ENCODE measurements at places on chromosomes 6 and 20. TPM values are rescaled to one million over a fixed set of nuclear protein-coding genes. Genes with fewer than 3 reads are reported as not detected.

GRCh38 chr6:80256691-80257090 is 150.2 kb downstream of the BCKDHB start:
- DNase-seq = no peak

Gene PLG
- total RNA-seq = not detected

DNA sequence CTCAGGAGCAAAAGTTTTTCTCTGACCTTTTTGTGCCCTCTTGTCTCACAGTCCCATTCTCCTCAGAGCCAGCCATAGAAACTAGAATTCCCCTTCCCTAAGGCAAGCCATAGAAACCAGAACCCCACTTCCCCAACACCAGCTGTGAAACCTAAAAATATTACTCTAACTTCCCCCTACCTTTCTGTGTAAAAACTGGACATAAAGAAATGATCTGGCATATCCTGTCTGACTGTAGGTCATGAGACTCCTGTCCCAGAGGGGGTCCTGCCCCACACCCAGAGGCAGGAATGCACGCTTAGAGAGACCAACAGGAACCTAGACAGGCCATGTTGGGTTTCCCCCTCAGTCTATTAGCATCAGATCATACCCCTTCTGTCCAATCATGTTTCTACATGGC is 140.6 kb upstream of the SLC22A16 start:
- no peak for DNase-seq

- DNase-seq = no peak
Observed at GRCh38 chr6:87950614-87951013, 97.0 kb upstream of the SPACA1 start.

Gene BHLHE23
- not detected for total RNA-seq

Gene PLEKHG1
- not detected for total RNA-seq

DNA sequence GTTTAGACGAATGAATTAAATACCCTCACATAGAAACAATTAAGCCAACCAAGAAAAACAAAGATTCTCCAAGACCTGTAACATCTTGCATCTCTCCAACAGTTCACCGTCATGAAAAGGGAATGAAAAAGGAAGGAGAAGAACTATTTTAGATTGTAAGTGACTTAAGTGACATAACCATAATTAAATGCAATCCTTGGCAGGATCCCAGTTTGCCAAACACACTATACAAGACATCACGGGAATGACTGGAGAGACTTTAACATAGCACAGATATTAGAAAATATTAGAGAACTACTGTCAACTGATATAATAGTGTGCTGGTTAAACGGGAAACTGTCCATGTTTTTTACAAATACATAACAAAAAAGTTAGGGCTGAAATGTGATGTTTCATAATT is 22.2 kb downstream of the EPB41L2 start:
- DNase-seq = no peak

DNA sequence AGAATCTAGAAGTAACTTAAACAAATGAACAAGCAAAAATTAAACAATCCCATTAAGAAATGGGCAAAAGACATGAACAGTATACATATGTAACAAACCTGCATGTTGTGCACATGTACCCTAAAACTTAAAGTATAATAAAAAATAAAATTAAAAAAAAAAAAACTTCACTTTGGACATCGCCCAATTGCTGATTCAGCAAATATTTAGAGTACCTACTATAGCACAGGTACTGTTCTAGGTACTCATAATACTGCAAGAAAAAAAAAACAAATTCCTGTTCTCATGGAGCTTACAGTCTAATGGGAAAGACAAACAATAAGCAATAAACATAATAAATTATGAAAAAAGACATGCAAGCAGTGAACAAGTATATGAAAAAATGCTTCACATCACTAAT is 501.5 kb upstream of the HS3ST5 start:
- no peak for DNase-seq

GRCh38 chr6:156943166-156943565 is 166.0 kb downstream of the ARID1B start:
- DNase-seq = peak; percentile 71

DNA sequence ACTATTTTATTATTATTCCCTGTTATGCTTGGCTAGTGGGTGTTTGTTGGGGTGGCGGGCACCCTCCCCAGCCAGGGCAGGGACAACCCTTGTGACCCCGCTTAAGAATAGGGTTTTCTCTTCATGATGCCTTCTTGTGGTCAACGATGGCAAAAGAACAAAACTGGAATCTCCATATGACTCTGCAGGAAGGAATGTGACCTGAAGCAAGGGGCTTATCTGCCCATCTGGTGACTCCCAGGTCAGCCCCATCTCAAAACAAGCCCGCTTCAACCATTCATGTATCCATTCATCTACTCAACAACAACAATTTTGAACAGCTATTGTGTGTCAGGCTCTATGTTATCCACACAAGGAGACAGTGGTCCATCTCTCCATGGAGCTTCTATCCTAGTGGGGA is 30.9 kb upstream of the TGM6 start:
- peak; percentile 90 for DNase-seq

Gene BPHL
- 19.7 TPM for total RNA-seq

- DNase-seq = peak; percentile 85
Observed at GRCh38 chr6:24313251-24314141, 44.4 kb downstream of the DCDC2 start.

DNA sequence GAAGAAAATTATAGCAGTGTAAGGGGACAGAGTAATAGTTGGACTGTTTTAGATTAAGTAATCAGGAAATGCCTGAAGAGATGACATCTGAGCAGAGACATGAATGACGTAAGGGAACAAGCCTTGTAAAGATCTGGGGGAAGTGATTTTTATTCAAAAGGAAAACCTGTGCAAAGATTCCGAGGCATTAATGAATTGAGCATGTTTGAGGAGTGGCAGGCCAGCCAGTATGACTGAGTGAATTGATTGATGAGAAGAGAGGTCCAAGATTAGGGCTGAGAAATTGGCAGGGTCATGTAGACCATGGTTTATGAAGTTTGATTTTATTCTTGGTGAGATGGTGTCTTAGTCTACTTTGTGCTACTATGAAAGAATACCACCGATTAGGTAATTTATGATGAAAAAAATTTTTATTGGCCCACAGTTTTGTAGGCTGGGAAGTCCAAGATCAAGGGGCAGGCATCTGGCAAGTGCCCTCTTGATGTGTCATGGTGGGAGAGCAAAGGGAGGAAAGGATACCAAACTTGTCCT is 95.1 kb downstream of the LIN28B start:
- DNase-seq = peak; percentile 33

Gene ID1
- total RNA-seq = 1,771 TPM

GRCh38 chr20:8043687-8044282 is 24.2 kb upstream of the TMX4 start:
- peak; percentile 55 for DNase-seq

GRCh38 chr6:130216620-130217019 is 6.1 kb downstream of the SAMD3 start:
- DNase-seq = no peak

Gene C4A
- 5.6 TPM for total RNA-seq

DNA sequence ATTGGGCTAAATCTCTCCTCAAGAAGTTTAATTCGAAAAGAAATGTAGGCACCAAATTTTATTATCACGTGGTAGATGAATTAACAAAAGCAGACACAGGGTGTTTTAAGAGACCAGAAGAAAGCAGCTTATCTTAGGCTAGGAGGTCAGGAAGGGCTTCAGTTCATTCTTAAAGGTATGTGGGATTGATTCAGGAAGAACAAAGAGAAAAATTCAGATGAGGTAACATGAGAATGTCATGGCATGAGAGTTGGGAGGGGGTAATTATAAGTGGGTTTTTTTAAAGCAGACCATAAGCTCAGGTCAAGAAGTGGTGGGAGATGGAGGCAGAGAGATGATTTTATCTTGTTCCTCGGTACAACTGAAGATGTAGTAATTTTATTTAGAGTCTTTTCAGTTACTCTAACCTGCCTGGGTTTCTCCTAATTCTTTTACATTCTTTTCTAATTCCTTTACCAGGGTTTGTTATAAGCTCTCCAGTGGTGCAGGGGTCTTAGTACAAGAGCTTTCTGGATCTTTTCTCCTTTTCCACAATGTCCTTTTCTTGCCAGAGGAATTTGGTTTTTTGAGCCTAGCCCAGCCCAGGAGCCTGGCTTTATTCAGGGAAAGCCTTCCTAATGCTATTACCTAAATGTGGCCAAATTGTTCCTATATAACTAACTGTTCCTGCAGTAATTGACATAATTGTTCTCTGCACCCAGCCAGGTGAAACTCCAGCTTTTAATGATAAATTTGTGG is 474.1 kb upstream of the BTBD3 start:
- DNase-seq = no peak

GRCh38 chr6:138194287-138194686 is 24.0 kb downstream of the PBOV1 start:
- DNase-seq = no peak

DNA sequence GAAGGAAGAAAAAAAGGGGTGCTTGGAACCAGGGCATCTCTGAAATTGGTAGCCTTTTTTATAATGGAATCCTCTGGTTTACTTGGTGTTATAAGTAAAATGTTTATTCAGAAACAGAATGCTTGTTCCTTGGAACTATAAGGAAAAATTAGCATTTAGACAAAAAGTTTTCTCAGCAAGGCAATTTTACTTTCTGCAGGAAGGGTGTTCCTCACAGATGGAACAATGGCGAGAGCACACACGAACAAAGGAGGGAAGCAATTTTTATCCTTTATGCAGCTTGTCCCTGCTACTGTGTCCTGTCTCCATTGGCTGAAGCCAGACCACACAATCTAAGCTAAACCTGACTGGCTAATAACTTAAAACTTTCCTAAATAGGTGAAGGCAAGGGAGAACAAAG is 22.7 kb upstream of the FANCE start:
- no peak for DNase-seq

DNA sequence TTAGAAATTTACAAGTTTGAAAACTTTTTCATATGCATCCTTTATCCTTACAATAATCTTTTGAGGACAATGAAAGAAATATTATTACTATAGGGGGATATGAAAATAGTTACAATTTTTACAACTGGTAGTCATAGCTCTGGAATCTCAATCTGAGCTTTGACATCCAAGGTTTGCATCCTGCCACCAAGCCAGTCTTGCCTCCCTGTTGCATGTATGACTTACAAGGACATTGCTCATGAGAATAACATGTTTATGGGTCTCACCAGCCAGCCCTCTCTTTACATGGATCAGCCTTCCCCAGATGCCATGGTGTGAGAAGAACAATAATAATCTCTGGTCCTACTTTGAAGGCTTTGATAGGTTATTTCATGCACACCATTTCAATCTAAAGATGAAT is 67.5 kb downstream of the THEMIS start:
- no peak for DNase-seq

DNA sequence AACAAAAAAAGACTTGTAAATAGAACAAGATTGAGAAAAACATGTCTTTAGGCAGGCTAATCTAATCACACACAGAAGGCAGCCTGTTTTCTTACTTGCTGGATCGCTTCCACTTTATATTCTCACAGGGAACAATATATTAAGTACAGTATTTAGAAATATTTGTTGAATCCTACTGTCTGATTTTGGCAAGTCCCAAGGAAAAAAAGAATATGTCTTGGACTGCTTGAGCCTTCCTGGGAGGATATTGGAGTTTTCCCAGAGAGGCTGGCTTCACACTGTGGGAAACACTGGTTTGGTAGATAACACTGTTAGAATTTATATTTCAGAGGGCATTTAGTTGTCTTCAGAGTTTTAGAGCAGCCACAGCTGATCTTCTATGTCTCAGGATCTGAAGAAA is 229.7 kb downstream of the PRL start:
- no peak for DNase-seq

Gene CST7
- 4.2 TPM for total RNA-seq

DNA sequence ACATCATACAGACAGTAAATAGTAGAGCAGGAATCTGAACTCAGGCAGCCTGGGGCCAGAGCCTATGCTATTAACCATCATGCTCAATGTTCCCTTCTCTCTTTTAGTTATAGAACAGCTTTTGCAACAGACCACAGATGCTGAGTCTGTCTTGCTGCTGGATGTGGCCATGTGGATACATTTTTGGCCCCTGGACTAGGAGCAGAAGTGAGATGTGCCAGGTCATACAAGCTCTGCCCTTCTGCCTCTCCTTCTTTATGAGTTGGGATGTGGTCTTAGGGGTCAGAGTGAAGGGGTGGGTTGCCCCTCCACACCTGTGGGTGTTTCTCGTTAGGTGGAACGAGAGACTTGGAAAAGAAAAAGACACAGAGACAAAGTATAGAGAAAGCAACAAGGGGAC is 14.6 kb upstream of the AARS2 start:
- no peak for DNase-seq

GRCh38 chr20:64021124-64021975 is 14.6 kb upstream of the C20orf204 start:
- DNase-seq = no peak

DNA sequence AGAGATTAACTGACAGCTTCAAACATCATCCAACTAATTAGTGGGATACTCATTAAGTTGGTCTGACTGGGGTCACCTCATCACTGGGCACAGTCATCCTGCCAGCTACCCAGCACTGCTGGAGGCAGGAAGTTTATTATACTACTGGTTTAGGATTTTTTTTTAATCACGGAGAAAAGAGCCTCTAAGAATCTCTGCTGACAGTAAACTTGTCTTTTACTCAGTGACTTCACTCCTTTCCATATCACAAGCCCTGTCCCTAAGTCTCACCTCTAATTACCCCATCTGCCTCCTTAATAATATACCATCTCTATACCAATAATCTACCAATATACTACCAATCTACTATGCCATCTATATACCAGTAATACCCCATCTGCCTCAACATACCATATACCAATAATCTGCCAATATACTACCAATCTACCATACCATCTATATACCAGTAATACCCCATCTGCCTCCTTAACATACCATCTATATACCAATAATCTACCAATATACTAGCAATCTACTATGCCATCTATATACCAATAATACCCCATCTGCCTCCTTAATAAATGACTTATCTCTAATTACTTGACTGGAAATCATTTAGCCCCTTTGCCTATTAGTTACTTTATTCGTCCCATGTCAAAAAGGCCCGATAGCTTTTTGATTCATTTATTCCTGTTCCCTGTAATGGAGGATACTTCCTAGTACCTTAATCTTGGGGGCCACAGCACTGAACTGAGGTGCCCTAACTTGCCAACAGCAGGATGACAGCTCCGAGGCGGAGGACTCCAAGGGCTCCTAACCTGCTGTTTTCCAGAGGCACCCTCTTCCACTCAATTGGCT is 5.0 kb downstream of the ATP5F1E start:
- no peak for DNase-seq

GRCh38 chr6:23633996-23634395 is 492.0 kb upstream of the NRSN1 start:
- DNase-seq = no peak

Gene LHFPL5
- total RNA-seq = not detected

GRCh38 chr20:14414560-14414959 is 77.1 kb upstream of the FLRT3 start:
- no peak for DNase-seq

Gene MROH8
- 2.1 TPM for total RNA-seq

- DNase-seq = no peak
Observed at GRCh38 chr20:3674447-3674846, 7.4 kb downstream of the ADAM33 start.

DNA sequence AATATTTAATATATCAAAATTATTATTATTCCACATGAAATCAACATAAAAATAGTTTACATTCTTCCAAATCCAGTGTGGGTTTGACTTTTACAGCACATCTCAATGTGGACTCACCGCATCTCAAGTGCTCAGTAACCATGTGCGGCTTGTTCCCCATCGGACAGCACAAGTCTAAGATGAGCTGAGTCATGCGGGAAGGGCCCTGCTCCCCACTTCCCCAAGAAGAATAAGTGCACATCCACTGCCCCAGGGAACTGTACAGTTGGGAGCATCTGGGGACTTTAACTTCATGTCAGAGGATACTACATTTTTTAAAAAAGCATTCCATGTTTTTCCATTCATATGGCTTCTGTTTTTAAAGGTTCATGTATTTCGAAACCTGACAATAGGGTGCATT is 325.6 kb downstream of the BTBD3 start:
- DNase-seq = peak; percentile 5

- DNase-seq = no peak
Observed at GRCh38 chr20:55538261-55538908, 466.9 kb downstream of the CBLN4 start.
